ENCODE measurements at places on chromosomes 13 and 19.

GRCh38 chr13:56653043-56653442 lies 487.7 kb upstream of the PRR20A start:
- DNase-seq = no peak

DNA sequence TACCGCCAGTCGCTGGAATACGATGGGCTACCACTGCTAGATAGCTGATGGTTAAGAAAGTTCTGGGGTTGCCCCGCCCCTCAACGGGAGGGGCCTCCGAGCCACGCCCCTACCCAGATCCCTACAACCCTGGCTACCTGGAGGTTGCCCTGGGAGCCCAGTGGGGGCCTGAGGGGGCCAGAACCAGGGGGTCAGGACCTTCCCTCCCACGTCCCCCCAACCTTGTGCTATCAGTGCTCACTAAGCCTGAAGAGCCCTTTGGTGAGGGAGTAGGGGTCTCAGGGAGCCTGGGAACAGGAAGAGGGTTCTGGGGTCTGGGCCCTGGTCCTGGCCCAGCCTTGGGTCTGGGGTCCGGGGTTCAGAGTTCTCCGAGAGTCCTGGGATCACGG lies 8.9 kb downstream of the OCEL1 start:
- DNase-seq = peak; percentile 52

DNA sequence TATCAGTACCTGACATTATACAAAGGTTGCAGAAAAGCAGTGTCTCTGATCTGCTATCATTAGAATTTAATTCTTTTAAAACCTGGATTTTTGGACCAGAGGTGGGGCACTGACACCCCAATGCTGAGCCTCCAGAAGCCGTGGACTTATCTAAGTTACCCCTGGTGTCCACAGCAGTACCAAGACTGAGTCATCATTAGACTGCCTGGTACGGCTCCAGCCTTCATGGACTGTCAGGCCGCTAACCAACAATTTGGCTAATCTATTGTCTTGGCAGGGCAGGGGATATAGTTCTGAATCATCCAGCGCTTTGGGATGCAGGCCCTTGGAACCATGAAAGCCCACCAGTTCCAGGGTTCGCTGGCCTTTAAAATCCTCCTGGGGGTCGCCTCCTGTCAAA lies 78.3 kb downstream of the TSHZ3 start:
- DNase-seq = no peak

DNA sequence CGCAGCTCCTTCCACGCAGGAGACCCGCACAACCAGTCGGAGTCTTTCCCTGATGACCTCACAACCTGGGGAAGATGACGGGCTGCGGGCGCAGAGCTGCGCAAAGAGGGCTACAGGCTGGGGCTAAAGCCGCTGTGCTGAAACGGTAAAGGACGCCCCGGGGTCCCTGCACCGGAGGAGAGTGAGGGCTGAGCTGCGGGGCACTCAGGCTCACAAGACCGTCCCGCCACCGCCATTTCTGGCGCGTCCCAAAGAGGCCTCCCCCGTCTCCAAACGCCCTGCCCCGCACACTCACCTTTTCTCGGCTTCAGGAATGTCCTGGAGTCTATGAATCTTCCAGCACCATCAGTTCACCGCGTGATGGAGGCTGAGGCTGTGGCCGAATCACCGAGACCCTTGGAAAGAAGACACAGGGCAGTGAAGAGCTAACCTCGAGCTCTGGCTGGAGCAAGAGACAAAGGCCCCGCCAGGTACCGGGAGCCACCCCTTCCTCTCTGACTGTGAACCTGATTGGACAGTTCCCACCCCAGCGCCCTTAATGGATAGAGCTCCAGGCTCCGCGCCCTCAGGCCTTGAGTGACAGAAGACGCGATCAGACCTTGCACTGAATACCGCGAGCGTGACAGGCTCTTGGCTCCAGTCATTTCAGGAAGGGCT lies 41.8 kb upstream of the ZNF429 start:
- peak; percentile 29 for DNase-seq

DNA sequence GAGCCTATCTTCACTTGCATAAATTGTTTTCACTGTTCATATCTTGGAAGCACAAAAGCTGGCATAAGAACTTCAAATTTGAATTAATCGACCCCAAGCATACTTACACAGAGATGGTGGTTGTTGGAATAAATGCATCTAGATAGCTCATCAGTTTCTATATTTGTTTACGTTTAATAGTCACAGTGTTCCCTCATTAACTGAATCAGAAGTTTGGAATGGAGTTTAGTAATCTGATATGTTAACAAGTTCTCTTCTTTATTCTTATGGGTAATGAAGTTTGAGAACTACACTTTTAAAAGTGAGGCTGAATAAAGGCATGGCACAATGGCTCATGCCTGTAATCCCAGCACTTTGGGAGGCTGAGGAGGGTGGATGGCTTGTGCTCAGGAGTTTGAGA lies 886.7 kb upstream of the PCDH20 start:
- no peak for DNase-seq

- no peak for DNase-seq
Observed at GRCh38 chr13:111971891-111972780, 94.8 kb upstream of the SOX1 start.

DNA sequence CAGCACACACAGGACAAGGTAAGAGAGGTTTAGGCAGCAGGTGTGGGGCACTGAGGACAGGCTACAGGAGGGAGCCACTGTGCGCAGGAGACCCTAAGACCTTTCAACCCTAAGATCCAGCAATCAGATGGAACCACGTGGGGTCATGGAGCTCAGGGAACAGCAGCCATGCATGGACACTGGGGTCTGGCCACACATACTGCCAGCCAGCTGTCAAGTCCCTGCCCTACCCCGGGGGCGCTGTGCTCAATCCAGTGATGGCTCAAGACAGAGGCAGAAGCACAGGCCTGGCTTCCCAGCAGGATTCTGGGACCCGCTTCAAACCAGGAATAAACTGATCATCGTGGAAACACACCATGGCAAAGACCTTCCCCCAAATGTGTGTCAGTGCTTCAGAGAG lies 25.5 kb upstream of the EPHX3 start:
- no peak for DNase-seq

- no peak for DNase-seq
Observed at GRCh38 chr19:307111-307531, 15.9 kb upstream of the PLPP2 start.

DNA sequence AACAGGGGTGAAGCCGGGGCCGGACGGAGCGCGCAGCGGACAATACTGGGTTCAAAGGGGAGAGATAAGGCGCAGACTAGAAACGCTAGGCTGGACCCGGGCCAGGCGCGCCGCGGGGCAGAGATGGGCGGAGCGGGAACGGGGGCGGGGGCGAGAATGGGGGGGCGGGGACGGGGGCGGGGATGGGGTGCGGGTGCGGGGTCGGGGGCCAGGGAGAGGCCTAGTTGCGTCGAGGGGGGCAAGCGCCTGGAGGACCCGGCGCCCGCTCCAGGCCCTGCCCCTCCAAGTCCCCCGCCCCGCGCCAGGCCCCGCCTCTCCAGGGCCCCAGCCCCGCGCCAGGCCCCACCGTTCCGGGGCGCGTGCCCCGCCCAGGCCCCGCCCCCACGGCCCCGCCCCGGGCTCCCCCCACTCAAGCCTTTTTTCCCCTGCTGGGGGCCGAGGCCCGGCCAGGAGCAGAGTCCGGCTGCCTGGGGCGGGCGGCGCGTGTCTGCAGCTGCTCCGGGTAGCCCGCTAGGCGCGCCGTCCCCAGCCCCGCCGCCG lies at the start of gene CERS4:
Gene CERS4 (plus strand): TSS at position 449 of the 540 bp plus-strand sequence. CDS start 41,707 bp downstream, outside the sequence.
- DNase-seq = peak; percentile 66

DNA sequence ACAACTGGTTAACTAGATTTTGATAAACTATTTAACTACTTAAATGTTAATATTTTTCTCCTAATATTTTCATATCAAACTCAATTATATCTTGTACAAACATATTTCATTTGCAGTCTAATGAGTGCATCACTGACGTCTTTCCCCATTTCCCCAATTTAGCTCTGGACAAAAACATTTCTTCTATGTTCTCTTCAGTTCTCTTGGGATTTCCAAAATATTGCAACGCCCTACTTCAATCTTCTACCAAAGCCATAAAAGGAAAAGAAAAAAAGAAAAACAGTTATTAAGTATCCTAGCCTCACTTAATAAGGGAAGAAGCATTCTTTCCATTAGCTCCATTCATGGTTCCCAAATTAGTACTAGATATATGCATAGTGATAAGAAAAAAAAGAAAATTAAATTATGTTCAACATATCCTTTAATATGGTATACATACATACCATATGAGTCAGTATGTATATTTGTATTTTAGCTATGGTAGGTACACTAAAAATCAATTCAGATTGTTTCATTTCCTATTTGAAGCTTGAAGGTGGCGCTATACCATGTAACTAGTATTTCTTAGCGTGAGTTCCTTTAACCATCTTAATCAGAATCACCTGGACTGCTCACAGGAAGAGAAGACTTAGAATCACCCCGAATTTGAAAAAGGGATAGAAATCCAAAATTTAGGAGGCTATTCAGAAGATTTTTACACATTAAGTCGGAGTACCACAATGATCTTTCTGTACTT lies 9.9 kb downstream of the FBXL3 start:
- DNase-seq = no peak

- DNase-seq = no peak
Observed at GRCh38 chr13:24539500-24540165, 27.1 kb upstream of the PARP4 start.

GRCh38 chr19:33047422-33047821 lies 17.3 kb downstream of the RHPN2 start:
- no peak for DNase-seq

GRCh38 chr19:32231020-32231419 lies 114.4 kb upstream of the ZNF507 start:
- no peak for DNase-seq

- no peak for DNase-seq
Observed at GRCh38 chr13:84980571-84980970, 818.6 kb downstream of the SLITRK6 start.

- no peak for DNase-seq
Observed at GRCh38 chr13:70864731-70865130, 756.5 kb upstream of the KLHL1 start.

GRCh38 chr19:48799358-48800300 lies 11.2 kb downstream of the BCAT2 start:
- no peak for DNase-seq

Data from activated T-cell treated with anti-CD3 and anti-CD28 coated beads for 24 hours (primary cell).